T1000 (cell line): ENCODE measurements at places on chromosomes 16 and 17.

DNA sequence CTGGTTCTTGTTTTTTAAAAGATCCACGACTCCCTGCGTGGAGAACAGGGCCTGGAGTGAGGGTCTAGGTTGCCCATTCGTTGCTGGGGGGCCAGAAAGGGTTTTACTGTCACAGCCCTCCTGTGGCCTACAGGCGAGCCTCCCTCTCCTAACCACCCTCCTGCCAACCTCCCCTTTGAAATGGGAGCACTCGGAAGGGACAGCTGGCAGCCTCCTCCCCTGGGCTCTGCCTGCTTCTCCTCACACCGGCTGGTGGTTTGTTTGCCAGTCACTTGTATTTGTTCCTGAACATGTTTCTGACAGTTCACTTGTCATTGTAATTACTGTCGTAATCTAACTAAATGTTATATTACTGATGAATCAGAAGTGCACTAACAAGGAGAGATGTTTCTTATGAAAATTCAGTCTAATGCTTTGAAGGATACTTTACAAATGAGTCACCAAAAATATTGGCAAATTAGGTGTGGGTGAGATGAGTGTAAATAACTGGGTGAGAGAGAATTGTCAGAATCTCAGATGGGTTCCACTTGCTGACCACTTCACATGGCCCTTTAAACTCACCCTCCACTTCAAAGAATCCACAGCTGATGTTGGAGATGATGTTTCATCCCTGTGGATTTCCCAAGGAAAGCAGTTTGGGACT lies 2.7 kb upstream of the SPPL2C start:
- DNase-seq, result no peak

- DNase-seq, result no peak
Observed at GRCh38 chr16:69056421-69056820, 49.0 kb upstream of the HAS3 start.

GRCh38 chr16:23374721-23375510 lies 72.8 kb downstream of the SCNN1B start:
- no peak for DNase-seq

GRCh38 chr16:89495121-89495520 lies 4.8 kb upstream of the ANKRD11 start:
- no peak for DNase-seq

GRCh38 chr17:60947100-60947499 lies 269.4 kb downstream of the BCAS3 start:
- no peak for DNase-seq

DNA sequence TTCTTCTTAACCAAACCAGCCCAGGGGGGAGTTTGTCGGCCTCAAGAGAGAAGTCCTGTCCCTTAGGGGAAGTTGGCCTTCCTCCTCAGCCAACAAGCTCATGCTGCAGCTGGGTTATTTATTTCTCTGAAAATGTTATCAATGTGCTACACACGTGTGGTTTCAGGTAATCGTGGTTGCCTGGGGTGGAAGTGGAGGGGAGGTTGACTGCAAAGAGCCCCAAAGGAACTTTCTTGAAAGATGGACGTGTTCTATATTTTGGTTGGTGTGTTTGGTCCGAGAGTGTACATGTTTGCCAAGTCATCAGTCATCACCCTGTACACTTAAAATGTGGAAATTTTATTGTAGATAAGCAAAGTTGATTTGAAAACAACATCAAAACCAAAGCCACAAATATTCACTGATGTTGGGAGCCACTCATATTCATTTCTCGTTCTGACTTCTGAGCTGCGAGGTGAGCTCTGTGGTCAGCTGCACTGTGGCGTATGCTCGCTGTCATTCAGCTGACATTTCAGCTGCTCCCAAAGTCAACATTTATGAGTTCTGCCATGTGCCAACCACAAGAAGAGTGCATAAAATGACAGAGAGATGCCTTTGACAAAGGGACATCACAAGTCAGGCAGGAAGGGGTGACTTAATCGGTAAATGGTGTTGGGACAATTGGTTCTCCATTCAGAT lies 26.5 kb upstream of the ADGRG1 start:
- no peak for DNase-seq

GRCh38 chr16:47198180-47198575 lies 54.4 kb upstream of the NETO2 start:
- no peak for DNase-seq

DNA sequence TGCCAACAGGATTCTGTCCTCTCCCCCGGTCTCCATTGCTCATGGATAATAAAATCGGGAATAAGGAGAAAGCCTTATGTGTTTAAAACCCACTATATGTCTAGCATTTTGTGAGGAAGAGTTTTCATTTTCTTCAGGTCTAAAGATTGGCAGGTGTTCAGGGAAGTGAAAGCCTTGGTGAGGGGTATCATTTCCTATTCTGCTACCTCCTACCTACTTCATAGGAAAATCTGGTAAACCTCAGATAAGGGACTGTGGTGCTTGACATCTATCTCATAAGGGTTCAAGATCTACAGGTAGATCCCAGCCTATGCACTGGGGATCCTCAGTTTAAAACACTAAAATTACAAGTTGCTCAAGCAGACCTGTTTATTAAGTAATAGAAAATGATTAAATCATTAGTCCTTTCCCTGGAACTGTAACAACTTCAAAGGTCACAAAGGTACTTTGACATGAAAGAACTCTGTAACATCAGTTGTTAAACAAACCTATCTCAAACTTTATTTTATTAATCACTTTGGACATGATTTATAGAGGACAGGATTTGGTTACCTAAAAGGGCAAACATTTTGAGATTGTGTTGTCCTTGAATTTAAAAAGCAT lies 6.5 kb downstream of the MOSMO start:
- DNase-seq, result no peak

- no peak for DNase-seq
Observed at GRCh38 chr17:17042384-17042736, at the start of gene MPRIP. Gene MPRIP, plus strand, starts transcription at chr17:17042457. Its CDS starts 392 bp downstream, at chr17:17042849.

DNA sequence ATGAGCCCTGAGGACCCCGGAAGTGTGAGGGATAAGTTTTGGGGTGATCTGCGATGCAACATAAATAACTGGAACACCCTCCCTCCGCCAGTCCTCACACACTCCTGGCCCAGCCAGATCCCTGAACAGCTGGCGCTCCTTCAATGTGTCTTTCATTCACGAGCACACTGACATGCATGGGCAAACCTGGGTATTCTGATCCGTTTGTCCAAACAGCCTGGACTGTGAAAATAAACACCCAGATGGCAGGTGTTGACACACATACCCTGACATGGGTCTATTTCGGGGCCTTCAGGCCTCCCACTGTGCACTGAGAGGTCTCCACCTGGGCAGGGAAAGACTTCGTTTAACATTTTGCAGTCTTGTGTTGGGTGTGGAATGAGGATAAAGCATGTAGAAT lies 3.0 kb upstream of the CPNE2 start:
- DNase-seq, result no peak

GRCh38 chr17:69492410-69493071 lies 78.0 kb downstream of the MAP2K6 start:
- peak; percentile 77 for DNase-seq

- DNase-seq, result no peak
Observed at GRCh38 chr17:13864521-13864920, 204.8 kb upstream of the COX10 start.

- no peak for DNase-seq
Observed at GRCh38 chr16:49838441-49839016, 17.4 kb downstream of the ZNF423 start.

- no peak for DNase-seq
Observed at GRCh38 chr16:82232806-82233205, 62.8 kb upstream of the MPHOSPH6 start.

GRCh38 chr17:64092952-64093451 lies 36.9 kb downstream of the ERN1 start:
- no peak for DNase-seq

- DNase-seq, result no peak
Observed at GRCh38 chr16:851209-851810, 50.8 kb upstream of the GNG13 start.

GRCh38 chr17:48187872-48188608 lies 80.5 kb downstream of the SNX11 start:
- no peak for DNase-seq

DNA sequence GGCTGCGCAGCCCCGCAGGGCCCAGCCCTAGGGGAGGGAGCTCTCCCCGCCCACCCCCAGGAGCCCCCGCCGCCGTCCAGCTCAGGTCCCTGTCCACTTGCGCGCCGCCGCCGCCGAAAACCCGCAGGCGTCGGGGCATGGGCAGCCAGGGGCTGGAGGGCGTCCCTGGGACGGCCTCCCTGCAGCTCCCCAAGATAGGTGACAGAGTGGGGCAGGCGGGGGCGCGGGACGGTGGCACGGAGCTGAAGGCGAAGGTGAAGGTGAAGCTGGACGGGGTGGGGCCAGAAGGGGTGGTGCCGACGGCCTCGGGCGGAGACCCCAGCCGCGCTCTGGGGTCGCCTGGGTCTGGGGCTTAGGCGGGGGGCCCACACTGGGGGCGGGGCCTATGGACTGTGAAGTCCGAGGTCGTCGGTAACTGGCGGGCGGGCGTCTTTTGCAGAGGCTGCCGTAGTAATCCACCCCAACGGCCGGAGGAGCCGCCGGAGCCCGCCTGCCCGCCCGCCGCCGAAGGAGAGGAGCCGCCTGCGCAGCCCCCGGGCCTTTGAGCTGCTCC lies 27.2 kb downstream of the SREBF1 start:
- no peak for DNase-seq

DNA sequence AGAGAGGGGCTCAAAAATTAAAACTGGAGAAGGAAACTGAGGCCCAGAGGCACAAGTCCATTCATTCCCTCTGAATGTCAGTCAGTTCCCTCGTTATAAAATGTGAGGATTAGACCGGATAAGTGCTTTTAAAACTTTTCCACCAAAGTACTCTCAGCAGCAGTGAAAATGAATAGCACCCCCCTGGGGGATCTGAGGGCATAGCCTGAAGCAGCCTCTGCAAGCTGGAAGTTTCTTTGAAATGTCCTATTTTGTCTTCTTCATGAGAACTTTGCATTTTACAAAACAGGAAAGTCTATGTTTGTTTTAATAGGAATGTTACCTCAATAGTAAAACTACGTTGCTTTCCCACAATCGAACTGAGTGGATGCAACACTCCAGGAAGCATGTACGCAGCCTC lies 273.0 kb downstream of the CEP112 start:
- DNase-seq, result no peak

DNA sequence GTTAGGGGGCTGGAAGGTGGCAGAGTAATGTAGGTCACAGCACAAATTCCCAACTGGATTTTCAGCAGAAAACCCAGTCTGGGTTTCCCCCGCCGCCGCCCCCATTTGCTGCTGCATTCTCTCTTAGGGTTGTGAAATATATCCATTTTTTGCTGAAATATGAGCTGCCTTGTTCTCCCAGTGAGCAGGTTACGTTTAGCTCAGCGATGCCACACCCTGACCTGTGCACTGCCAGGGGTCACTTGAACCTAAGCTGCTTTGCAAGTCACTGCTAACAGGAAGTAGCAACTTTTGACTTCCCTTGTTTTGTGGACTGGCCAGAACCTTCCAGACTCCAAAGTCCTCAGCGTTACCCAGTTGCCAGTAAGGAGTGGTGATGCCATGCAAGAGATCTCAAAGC lies 274.1 kb downstream of the CPPED1 start:
- DNase-seq, result no peak

- no peak for DNase-seq
Observed at GRCh38 chr17:76824093-76824492, 44.1 kb upstream of the MGAT5B start.

- DNase-seq, result no peak
Observed at GRCh38 chr17:49266233-49266632, 35.6 kb upstream of the PHOSPHO1 start.

DNA sequence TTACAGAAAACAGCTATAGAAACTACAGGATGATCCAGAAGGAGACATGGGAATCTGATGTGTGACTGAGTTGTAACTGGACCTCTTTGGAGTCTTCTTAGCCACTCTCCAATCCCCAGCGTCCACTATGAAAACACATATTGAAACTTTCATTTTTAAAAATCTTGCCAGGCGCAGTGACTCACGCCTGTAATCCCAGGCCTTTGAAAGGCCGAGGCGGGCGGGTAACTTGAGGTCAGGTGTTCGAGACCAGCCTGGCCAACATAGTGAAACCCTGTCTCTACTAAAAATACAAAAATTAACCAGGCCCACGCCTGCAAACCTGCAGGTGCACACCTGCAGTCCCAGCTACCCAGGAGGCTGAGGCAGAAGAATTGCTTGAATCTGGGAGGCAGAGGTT lies 53.3 kb downstream of the HIC1 start:
- DNase-seq, result no peak
